NCI-H460 (cell line): ENCODE measurements at places on chromosomes 16 and 17.

- DNase-seq = no peak
Measured at GRCh38 chr17:40453881-40454612, 10.8 kb downstream of the IGFBP4 start.

DNA sequence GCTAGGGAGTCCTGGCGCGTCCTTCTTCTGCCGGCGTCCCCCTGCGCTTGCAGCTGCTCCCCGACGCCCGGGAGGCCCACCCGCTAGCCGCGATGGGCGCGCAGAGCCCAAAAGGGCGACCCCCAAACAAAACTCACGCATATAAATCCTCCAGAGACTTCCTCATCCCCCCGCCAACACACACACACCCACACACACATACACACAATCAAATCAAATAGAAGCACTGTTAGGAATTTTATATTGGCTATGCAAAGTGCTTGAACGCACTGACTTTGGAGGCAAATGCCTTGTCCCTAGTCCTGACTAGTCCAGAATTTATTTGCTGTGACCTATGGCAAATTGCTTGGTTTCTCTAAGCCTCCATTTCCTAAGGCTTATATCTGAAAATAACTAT is 23.8 kb upstream of the CRYM start:
- DNase-seq = no peak

DNA sequence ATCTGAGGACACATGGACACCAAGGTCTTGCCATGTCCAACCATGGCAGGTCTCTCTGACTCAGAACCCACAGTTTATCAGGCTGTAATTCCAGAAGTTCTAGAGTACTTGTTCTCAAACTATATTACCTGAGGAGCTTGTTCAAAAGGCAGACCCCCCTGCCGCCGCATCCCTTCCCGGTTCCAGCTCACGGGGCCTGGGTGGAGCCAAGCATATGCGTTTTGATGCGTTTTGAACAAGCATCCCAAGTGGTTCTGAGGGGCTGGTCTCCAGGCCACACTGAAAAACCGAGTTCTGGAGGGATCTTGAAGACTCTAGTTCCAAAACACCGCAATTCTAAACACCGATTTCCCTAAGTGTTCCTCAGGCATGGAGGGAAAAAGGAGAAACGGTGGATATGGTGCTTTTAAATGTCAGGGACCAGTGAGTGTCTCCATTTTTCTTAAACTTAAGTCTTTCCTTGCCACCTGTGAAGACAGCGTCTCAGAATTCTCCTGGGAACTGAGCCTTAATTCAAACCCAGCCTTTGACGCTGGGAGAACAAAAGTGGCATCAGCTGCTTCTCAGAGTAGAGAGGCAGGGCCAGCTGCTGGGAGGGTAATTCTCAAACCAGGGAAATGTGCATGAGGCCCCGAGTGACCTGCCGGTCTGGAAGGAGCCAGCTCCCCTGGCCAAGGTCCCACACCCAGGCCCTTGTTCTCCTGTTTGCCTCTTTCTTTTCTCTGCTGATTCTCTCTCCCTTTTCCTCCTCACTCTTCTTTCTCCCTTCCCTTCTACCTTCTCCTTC is 84.4 kb upstream of the PLCG2 start:
- no peak for DNase-seq

DNA sequence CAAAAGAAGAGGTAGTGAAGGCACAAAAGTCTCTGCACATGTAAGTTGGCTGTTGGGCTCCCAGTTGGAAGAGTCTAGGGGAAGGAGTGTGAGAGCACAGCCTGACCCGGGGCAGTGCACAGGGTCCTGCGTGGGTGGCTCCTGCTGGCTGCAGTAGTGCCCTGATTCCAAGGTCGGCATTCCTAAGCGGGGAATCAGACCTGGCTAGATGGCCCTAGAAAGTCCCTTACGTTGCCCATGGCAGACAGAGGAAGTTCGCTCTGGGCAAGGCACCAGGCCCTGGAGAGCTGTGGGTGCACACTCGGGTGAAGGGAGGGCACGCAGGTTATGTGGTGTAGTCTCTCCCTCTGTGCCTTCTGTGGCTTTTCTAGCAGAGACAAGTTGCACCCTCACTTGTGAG is 22.8 kb upstream of the SLC5A11 start:
- DNase-seq = no peak

DNA sequence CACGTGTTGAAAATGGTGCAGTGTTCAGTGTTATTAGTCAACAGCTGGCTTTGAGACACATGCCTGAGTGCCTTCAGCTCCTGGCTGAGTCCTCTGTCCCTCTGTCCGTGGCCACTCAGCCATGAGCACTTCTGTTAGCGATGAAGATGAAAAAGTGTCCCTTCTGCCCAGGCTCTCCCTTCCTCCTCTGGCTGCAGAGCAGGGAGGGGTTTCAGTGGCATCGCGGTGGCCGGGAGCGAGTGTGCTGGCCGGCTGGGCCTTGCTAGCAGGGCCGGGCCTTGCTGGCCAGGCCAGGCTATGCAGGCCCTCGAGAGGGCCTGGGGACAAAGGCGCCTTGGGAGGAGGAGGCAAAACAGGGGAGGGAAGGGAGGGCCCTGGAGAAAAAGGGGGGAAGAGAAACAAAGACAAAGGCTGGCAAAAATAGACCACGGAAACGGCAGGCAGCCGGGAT is 47.7 kb downstream of the CMIP start:
- no peak for DNase-seq

- no peak for DNase-seq
Measured at GRCh38 chr17:1294157-1294717, 14.8 kb downstream of the TRARG1 start.

- DNase-seq = no peak
Measured at GRCh38 chr17:32899236-32900013, 22.5 kb upstream of the MYO1D start.

GRCh38 chr16:397736-398332 is 835 bp downstream of the NME4 start:
- peak; percentile 63 for DNase-seq

- DNase-seq = peak; percentile 56
Measured at GRCh38 chr17:50630524-50631194, 4.0 kb upstream of the ABCC3 start.

GRCh38 chr17:43118679-43119615 is 6.2 kb downstream of the BRCA1 start:
- no peak for DNase-seq

- no peak for DNase-seq
Measured at GRCh38 chr17:45432405-45433158, at the start of gene ARHGAP27. TSS of gene ARHGAP27 (minus strand) at chr17:45432870. CDS start at chr17:45430279, 2,591 bp downstream.

GRCh38 chr16:25952983-25953382 is 261.2 kb downstream of the HS3ST4 start:
- no peak for DNase-seq
